Motor neuron (in vitro differentiated cells): ENCODE measurements at places on chromosomes 11 and 22.

- no peak for ATAC-seq
These were observed 3.6 kb downstream of the MAP3K11 start for GRCh38 chr11:65610404-65610803.

DNA sequence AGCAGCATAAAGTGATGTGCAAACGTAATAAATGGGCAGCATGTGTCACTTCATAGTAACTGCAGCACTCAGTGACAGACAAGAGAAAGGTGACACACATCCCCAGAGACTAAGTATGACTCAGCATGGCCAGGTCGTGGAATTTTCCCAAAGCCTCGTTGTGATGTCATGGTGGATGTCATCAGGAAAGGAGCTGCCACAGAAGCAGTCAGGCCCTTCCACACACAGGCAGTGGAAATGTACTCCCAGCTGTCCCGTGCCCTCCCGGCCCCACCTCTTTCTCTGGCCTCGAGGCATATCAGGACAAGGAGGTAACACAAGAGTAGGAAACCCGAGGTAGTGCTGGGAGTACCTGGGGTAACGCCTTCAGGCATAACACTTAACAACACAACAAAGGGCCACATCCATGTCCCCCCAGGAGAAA, 8.1 kb downstream of the PC start:
- ATAC-seq, result peak; percentile 73

GRCh38 chr11:134888821-134889220, 476.8 kb upstream of the B3GAT1 start:
- ATAC-seq, result no peak

DNA sequence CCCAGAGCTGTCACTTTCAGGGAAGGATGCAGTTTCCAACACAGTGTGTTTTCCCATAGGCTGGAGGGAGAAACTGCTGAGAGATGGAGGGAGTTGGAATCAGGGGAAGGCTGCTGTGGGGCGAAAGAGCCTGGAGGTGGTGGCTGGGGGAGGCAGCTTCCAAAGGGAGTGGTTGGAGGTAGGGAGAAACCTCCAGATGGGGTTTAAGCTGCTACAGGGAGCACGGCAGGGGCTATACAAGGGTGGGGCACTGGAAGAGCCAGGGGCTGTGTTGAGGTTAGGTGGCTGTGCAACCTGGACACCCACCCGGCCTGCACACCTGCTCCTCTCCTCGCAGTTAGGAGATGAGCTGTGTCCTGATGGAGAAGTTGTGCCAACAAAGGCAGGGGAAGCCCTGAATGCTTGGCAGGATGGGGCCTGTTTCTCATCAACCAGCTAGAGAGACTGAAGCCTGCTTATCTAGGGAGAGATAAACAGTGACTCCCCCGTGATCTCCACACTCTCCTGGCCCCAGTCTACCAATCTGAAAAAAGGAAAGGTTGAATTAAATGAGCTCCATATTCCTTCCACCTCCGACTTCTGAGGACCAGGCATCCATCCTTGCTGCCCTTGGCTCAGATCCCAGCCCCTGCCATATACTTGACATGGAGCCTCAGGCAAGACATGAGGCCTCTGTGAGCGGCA, 3.6 kb upstream of the SLCO2B1 start:
- no peak for ATAC-seq

GRCh38 chr11:4060182-4060923, 34.2 kb upstream of the RRM1 start:
- no peak for ATAC-seq

GRCh38 chr11:47369676-47370075, 8.7 kb downstream of the SPI1 start:
- no peak for ATAC-seq

DNA sequence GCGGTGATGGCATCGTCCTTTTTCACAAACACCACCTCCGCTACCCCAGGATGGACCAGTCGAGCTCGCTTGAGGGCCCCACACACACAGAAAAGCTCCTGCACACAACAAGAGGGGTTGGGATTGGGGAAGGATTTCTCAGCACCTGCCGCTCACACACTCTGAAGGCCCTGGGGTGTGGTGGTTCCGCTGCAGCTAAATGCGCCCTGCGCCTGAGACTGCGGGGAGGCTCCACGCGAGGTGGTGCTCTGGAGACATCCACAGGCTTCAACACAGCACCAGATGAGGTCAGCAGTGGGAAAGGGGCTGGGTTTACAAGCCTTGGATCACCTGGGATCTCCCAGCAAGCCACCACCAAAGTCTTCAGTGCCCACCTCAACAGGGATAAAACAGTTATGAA, 22.7 kb downstream of the POLDIP3 start:
- ATAC-seq, result no peak

DNA sequence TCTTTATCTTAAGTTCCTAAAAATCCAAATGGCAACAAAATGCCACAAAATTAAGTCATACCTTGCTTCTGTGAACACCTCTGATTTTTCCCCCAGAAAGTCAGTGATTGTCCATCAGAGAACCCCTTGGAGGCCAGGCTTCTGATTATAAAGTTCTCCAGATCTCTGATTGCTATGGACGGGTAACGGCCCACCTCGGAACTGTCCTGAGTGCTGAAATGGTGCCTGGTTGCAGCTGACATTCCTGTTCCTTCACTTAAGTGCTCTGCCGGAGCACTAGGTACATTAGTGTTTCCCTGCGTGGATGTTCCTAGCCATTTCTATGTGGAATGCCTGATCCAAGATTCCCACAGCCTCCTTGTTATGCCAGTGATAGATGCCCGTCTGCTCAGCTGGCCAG, 85.0 kb downstream of the CHST1 start:
- peak; percentile 68 for ATAC-seq

- no peak for ATAC-seq
These were observed 95.1 kb downstream of the BLID start for GRCh38 chr11:122020902-122021301.

GRCh38 chr11:62552485-62553079, 6.0 kb upstream of the AHNAK start:
- no peak for ATAC-seq

GRCh38 chr11:111795334-111795985, 29.3 kb upstream of the PPP2R1B start:
- ATAC-seq, result no peak

DNA sequence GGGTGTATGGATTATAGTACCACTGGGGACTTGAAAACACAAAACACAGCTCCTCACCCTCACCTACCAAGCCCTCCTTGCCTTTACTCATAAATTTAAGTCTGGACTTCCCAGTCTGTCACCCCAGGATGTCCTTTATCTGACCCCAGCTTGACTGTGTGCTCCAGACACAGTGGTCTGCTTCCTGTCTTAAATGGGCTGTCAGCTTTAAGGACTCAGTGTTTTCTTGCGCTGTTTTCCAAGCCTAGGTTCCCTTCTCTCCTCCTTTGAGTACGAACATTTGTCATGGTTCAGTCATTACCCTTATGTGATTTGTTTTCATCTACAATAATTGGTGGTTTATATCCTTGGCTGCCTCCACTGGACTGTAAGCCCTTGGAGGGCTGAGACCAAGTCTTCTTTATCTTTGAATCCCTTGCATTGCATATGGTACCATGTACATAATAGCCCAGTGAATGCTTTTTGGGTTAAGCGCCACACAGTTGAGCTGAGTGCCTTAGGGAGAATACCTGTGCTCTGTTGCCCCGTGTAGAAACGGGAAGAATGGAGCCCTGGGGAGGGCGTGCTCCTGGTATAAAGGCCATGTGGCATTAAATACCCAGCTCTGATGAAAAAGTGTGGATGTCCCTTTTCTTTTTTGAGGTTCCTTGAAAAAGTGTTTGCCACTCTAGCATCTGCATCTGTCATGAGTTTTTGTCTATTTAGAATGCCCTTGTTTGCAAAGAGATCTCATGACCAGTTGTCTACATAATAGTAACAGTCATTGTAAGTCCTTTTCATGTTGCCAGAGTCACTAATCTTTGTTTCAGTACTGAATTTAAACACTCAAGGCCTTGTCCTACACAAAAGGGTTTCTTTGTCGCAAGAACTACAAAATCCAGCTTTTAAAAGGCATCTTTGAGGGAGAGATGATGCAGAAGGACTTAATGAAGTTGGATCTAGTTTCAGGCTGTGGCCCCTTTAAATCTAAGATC, 14.0 kb downstream of the PANX1 start:
- peak; percentile 78 for ATAC-seq
